H54 (cell line): ENCODE measurements at places on chromosomes 16 and 17.

DNA sequence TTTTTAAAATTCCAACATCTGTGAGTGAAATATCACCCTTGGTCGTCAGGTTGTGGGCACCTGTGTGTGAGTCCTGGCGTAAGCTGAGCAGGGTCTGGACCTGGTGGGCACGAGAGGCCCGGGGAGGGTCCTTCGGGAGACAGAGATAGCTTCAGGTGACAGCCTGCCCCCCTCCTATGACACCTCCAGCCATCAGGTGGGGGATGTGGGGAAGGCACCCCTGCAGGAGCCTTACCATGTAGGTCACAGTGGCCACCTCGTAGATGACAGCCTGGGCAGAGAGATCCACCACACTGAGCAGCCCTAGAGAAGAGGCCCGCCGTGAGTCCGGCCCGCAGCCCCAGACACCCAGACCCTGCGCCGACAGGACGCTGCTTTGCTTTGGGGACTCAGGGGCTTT is 11.2 kb downstream of the SLC47A2 start:
- no peak for DNase-seq

- no peak for DNase-seq
Observed at GRCh38 chr16:6695666-6696065, 637.0 kb upstream of the RBFOX1 start.

DNA sequence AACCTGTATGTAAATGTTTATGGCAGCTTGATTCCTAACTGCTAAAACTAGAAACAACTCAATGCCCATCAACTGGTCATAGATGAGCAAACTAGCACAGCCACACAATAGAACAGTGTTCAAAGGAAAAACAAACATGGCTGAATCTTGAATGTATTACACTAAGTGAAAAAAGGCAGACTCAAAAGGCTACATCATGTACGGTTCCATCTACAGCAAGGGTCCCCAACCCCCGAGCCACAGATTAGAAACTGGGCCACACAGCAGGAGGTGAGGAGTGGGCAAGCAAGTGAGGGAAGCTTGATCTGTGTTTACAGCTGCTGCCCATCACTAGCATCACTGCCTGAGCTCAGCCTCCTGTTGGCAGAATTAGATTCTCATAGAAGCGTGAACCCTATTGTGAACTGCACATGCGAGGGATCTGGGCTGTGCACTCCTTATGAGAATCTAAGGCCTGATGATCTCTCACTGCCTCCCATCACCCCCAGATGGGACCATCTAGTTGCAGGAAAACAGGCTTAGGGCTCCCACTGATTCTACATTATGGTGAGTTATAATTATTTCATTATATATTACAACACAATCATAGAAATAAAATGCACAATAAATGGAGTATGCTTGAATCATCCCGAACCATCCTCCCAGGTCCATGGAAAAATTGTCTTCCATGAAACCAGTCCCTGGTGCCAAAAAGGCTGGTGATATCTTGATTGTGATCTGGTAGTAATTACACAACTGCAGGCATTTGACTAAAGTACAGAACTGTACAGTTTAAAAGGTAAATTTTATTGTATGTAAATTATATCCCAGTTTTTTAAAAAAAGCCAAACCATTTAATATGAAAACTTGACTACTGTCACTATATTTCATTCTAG is 7.7 kb downstream of the CEP20 start:
- DNase-seq = no peak

DNA sequence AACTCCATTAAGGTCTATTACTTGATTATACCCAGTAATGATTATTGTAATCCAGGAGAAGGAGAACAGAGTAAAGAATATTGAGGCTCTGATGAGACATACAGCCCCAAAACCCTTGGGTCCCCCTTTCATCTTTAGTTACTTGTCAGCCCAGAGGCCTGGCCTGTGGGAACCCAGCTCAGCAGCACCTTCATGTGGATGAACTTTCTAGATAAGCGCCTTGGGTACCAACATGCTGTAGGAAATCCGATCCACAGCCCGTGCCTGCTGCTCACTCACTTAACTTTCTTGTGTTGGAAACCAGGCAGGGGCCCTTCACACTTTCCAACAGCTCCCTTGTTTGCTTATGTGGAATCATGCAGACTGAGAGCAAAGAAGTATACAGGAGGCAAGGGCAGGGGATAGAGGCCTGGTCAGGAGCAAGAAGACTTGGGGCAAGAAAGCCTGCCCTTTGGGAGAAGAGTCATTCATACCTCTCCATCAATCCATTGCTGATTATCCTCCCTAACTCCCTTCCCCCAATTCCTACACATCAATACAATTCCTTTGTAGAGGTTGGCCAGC is 64.0 kb upstream of the SOX9 start:
- no peak for DNase-seq

DNA sequence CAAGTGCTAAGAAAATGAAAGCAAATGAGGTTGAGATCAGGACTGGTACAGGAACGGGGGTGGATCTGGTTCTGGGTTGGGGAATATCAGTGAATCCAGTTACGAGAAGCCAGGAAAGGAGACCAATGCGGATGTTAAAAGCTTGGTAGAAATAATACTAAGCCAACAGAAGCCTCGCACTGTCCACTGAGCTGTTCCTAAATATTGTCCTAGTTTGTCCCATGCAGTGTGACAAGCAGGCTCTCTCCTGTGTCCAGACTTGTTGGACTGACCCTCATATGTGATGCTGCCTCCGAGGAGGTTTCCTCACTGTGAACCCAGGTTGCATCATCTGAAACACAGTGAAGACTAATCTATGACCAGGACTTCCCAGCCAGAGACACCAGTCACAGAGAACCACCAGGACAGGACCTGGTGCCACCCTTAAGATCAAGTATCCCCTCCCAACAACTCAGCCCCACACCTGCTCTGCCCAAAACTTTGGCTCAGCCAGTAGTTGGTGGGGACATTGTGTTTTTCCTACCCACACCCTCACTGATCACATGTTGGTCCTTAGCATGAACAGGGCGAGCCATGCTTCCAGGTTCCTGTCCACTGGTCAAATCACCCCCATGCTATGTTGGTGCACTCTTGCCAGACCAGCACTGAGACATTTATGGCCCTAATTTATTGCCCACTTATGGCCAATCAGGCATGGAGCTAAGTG is 32.7 kb upstream of the SCNN1B start:
- no peak for DNase-seq

DNA sequence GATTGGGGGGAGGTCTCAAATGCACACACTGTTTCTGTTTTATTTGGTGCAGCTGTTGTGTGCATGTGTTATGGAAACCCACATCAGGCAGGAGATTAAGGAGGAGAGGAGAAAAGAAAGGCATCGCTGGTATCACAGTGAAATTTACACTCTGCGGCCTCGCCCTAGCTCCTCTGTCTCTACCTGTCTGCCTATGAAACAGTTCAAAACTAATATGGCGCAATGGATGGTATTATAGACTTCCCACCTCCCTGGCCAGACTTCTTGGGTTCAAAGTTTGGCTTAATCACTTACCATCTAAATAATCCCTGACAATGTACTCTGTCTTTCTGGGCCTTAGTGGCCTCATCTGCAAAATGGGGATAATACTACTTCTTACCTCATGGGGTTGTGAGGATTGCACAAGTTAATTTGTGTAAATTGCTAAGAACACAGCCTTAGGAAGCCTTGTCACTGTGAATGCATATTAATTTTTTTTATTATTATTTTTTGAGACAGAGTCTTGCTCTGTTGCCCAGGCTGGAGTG is 1.4 kb upstream of the ABCC1 start:
- no peak for DNase-seq

GRCh38 chr17:4176808-4177472 is 33.9 kb downstream of the CYB5D2 start:
- no peak for DNase-seq

DNA sequence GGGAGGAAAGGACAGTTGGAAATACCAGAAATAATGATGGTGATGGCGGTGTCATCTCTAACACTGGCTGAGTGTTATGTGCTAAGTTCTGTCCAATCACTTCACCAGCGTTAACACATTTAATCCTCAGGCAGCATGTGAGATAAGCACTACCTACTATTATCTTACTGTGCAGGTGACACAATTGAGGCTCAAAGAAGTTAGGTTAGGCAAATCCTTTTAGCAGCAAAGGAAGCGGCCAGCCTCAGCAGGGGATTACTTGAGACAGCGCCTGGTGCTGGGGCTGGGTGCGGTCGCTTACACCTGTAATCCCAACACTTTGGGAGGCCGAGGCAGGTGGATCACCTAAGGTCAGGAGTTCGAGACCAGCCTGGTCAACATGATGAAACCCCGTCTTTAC is 18.7 kb upstream of the DHX8 start:
- DNase-seq = no peak

DNA sequence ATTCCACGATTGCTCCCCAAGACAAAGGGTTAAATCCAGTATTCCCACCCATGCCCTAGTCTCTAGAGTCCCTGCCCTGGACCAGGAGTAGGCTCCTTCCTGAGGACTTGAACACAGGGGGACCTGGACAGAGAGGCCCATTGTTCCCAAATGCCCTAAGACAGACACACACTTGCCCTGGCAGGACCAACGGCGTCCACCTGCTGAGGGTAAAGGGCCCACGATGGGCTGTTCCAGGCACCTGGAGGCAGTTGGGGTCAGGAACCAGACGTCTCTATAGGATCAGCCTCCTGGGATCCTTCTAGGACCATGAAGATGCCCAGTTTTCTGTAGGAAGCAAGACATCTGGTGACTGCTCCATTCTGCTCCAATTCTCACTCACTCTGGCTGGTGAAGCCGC is 39.3 kb downstream of the TNFRSF13B start:
- DNase-seq = no peak

DNA sequence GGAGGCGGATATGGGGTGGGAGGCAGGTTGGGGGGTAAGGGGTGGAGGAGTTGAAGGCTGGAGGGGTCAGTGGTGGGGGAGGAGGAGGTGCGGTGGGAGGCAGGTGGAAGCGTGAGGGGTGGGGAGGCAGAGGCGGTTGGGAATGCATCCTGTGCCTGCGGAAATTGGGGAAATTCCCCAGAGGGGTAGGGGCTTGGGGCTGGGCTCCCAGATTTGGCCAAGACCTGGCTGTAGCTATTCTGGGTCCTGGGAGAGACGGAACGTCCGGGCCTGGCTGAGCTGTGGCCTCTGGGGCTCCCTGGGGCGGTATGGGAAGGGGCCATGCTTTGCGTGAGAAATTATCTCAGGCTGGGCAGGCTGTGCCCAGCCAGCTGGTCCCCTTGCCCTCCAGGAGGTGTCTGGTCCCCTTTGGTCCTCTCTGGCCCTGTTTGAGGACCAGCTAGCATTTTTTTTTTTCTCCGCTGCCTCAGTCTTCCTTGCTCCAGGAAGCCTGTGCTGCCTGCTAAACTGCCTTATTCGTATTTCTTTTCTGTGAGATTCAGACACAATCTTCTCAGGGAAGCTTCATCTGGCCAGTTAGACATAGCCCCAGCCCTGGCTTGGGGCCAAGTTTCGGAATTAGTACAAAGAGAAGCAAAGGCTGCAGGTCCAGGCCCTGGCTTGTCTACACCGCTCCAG is 7.3 kb upstream of the TRPV2 start:
- no peak for DNase-seq

- no peak for DNase-seq
Observed at GRCh38 chr17:82864713-82865248, 25.0 kb upstream of the ZNF750 start.

DNA sequence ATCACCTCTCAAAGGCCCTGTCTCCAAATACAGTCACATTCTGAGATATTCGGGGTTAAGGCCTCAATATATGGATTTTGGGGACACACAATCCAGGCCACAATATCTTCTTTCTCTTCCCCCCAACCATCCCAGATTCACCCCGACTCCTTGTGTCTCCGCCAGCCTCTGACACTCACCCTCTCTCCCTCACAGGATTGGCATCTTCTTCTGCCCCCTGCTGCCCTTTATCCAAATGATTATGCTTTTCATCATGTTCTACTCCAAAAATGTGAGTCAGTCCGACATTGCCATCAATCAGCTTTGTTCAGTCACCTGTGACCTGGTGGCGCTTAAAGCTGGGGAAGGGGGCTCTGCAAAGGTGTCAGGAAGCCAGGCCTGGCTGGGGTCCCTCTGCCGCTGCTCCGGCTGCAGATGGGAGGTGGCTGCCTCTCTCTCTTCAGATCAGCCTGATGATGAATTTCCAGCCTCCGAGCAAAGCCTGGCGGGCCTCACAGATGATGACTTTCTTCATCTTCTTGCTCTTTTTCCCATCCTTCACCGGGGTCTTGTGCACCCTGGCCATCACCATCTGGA is 35.1 kb downstream of the GDE1 start:
- no peak for DNase-seq

GRCh38 chr17:18991531-18992315 is 12.8 kb downstream of the FAM83G start:
- no peak for DNase-seq

- no peak for DNase-seq
Observed at GRCh38 chr16:65196420-65197075, 74.7 kb upstream of the CDH11 start.

GRCh38 chr16:84038469-84038868 is 4.1 kb downstream of the SLC38A8 start:
- DNase-seq = no peak

GRCh38 chr17:7523033-7523432 is 25.8 kb upstream of the TNFSF12 start:
- DNase-seq = no peak

- DNase-seq = no peak
Observed at GRCh38 chr16:76883076-76883475, 307.9 kb upstream of the MON1B start.

DNA sequence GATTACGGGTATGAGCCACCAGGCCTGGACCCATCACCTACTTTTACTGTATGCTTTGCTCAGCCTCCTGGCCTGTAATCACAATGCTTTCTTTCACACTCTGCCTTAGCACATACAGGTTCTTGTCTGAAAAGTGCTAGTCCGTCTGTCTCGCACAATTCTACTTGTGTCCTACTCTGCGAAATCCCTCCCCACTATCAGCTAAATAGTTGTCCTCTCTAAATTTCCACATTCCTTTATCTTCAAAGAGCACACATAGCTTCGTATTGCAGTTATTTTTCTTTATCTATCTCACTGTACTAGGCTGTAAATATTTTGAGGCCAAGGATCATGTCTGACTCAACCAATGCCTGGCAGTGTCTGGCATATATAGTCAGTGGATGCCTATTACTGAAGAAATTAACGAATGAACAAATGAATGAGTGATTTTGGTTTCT is 38.5 kb upstream of the ETV4 start:
- DNase-seq = no peak

- DNase-seq = no peak
Observed at GRCh38 chr17:34220045-34220751, 34.9 kb upstream of the CCL2 start.
